ENCODE measurements at places on chromosomes 6 and 20. TPM values are rescaled to one million over a fixed set of nuclear protein-coding genes. Genes with fewer than 3 reads are reported as not detected.
A peak's percentile ranks its signal among the peaks of the same experiment; 100 is the strongest.

The SAMHD1 gene
- total RNA-seq, result 12.8 TPM

The IMPG1 gene
- not detected for total RNA-seq

The CDSN gene
- not detected for total RNA-seq

The VGLL2 gene
- total RNA-seq, result not detected

DNA sequence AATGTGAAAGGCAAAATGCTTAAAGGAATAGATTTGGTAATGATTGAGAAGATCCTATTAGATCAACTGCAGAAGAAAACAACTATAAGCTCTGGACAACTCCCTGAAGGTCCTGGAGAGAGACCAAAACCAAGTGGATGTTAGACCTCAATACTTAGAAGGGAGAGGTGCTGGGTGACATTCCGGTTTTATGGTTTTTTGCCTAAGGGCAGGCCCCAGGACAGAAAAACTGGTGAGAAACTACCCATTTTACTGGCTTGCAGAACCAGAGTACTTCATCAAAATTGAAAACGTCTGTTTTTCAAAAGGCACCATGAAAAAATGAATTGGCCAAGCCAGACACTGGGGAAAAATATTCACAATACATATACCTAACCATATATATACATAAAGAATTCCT, 26.3 kb downstream of the SAMHD1 start:
- no peak for DNase-seq

DNA sequence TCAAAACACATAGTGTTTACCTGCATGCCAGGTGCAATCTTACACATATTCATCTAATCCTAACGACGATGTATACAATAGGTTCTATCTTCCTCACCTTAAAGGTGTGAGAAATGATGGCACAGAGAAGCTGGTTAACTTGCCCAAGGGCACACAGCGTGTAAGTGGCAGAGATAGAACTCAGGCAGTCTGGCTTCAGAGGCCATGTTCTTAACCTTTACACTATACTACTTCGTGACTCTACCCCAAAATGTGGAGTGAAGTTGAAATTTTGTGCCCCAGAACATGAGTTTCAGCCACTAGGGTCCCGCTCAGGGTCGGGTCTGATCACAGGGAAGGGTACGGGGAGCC, 584 bp downstream of the VPS52 start:
- no peak for DNase-seq

DNA sequence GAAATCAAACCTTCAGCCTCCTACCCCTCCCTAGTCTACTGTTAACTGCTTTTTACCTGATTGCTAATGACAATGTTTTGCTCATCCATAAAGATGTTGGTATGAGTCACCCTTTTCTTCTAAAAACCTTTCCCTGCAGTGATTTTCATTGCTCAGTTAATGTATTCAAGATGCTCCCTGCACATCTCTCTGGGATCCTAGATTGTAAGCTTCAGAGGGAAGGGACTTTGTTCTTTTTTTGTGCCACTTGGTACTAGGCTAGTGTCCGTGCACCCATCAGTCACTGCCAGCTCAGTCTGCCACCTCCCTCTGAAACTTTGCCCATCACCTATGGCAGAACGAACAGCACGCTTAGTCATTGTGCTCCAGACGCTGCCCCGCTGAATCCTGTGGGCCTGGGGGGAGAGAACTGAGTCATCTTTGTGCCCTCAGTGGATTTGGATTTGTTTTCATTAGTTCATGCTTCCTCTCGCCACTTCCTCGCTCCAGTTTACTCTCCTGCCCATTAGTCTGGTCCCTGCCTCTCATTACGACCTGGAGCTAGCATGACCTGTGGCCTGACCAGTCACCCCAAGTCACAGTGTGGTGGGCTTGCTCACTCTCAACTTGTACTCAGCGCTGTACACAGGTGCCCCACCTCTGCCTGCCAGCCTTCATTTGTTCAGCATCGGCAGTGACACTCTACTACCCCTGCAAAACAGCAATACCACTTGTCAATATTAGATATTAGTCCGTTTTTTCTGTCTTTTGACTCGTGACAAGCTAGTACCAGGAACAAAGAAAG, 78.0 kb upstream of the TMEM181 start:
- no peak for DNase-seq

DNA sequence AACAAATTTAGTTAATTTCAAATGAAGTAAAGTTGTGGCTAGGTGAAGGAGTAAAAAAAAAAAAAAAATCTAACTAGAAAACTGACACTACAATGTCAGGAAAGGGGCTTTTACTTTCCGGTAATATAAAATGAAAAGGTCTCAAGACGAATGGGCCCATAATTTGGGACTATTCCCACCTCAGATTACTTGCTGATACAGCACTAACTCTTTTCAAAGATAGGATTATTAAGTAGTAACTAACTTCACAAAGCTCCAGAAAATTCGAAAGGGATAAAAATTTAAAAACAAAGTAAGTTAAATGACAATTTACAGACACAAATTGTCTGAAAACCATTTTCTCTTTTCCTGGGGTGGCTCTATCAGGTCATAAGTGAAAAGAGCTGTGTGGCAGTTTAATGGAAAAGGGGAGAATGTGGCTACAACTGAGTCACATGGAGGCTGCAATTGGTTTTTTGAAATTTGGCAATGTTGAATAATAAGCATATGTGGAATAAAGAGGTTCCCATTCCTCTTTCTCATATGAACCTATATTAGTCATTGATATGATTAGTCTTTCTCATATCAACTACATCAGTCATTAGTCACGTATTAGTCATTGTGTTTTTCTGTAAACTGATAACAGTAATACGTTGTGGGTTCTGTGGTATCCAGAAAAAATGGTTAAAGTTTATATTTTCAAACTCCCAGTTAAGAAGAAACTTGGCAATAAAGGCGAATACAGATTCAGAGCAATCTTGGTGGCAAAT, 78.0 kb downstream of the RWDD2A start:
- DNase-seq, result no peak

GRCh38 chr6:165562421-165563090, 100.5 kb downstream of the PDE10A start:
- no peak for DNase-seq

- no peak for DNase-seq
These were observed 124.4 kb upstream of the KCNK16 start for GRCh38 chr6:39446909-39447308.

GRCh38 chr20:1381753-1382591, 10.9 kb downstream of the FKBP1A start:
- DNase-seq, result no peak

GRCh38 chr6:1208876-1209275, 103.0 kb upstream of the FOXQ1 start:
- DNase-seq, result no peak

GRCh38 chr20:19974630-19975435, 42.3 kb upstream of the NAA20 start:
- no peak for DNase-seq

DNA sequence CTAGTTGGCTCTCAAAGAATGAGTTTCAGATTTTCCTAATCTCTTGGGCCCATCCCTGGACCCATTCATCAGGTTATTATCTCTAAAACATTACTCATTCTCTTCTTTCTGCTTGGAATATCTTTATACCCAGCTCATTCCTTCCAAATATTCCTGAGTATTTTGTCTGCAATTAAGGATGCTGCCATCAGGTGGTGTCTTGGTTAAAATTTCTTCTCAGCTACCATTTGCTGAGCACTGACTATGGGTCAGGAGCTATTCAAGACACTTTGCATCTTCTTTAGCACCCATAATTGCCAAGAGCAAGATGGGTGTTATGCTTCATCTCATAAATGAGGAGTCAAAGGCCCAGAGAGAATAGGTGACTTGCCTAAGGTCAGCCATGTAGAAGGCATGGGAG, 8.4 kb downstream of the SUN5 start:
- no peak for DNase-seq

DNA sequence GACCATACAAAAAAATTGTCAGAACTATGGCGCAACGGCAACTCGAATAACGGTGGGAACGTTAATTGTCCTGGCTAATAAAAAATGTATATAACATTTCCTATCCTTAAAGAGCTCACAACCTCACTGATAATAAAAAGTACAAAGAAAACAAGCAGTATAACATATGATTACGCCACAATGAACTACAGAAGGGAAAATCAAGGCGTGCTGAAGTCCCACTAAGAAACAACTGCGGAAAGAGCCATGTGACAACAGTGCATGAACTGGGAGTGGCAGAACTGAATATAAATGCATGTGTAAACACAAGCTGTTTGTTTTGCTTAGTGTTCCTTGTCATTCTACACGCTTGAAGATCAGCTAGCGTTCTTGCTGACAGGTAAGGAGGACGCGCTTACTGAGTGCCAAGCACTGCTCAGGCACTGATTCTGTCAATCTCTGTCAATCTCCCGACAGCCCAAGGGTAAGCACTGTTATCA, 466 bp upstream of the PSMB1 start:
- no peak for DNase-seq

GRCh38 chr20:24059174-24059573, 70.6 kb upstream of the GGTLC1 start:
- no peak for DNase-seq

- DNase-seq, result no peak
These were observed 127.0 kb upstream of the EDN1 start for GRCh38 chr6:12163149-12163548.

- no peak for DNase-seq
These were observed 4.4 kb upstream of the TUBB1 start for GRCh38 chr20:59014680-59015389.

GRCh38 chr6:108260126-108260808, 573 bp downstream of the SNX3 start:
- peak; percentile 78 for DNase-seq

- no peak for DNase-seq
These were observed 46.4 kb downstream of the HECA start for GRCh38 chr6:139181236-139181635.

- no peak for DNase-seq
These were observed 119.2 kb upstream of the ARG1 start for GRCh38 chr6:131453803-131454202.

DNA sequence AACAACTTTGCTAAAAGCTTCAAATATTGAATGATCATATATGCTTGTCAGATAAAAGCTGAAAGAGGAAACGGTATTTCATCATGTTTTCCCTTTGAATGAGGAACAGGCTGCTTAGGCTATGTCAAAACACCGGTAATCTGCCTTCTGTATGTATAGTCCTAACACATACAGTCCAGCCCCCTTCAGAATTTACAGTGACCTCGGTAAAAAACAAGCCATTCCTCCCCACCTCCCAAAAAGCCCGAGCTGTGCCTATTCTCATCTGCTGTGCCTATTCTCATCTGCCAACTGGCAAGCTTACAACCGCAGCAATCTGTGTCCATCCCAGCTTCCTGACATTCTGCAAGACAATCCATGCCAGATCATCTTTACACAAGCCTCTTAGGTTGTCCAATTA, 26.8 kb upstream of the UBE2J1 start:
- no peak for DNase-seq

DNA sequence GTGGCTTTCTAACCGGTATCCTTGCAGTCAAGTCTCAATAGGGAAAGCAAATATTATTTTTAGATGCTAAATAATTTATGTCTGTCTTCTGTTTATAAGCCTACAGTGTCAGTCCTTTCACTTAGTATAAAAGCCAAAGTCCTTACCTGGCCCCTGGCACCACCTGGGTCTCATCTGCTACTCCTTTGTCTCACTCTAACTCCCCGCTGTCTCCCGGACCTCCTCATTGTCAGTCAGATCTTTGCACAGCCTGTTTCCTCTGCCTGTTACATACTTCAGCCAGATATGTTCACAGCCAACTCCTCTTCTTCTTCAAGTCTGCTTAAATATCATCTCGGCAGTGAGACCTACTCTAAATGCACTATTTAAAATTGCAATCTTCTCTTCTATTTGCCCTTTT, 84.2 kb downstream of the THEMIS start:
- DNase-seq, result no peak

DNA sequence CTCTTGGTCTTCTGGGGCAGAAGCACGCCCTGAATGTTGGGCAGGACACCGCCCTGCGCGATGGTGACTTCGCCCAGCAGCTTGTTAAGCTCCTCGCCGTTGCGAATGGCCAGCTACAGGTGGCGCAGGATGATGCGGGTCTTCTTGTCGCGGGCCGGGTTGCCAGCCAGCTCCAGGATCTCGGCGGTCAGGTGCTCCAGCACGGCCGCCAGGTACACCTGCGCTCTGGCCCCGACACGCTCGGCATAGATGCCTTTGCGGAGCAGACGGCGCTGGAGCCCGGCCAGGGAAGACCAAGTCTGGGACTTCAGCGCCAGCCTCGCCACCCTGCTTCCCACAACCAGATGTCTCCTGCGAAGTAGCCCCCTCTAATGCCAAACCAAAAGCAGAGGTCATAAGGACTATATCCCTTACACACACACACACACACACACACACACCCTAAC, 8.0 kb upstream of the SLC17A3 start:
- no peak for DNase-seq

- no peak for DNase-seq
These were observed 299.2 kb downstream of the SLC35F1 start for GRCh38 chr6:118206221-118206620.
